ENCODE measurements at places on chromosomes 16 and 17. TPM values are rescaled to one million over a fixed set of nuclear protein-coding genes. Genes with fewer than 3 reads are reported as not detected.
A peak's percentile ranks its signal among the peaks of the same experiment; 100 is the strongest.

DNA sequence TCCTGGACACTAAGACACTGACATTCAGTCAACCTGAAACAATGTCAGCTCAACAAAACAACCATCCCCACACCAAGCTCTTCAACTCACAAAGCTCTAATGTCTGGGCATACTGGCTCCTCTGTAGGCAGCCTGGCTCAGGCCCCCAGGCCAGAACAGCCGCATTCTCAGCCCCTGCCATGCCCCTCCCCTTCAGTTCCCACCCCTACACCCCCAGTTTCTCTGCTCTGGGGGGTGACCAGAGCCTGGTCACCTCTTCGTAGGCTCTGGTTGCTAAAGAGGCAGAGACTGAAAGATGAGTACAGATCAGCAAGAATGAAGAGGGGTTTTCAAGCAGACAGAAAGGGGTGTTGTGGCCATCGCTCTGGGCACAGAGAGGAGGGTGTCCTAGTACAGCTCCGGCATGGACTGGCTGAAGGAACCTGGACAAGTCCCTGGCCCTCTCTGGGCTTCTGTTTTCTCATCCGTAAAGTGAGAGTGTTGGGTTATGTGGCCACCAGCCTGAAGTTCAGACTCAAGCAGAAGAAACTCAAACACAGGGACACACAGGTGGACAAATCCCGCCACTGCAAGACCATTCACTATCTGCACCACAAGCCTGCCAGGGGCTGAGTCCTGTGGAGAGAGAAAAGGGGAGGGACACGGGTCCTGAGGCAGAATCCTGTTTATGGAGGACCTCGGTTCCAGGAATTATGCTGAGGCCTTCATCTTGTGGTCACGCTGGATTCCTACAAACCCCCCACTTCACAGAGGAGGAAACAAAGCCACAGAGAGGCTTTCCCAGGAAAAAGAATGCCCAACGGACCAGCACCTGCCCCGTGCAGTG lies 987 bp upstream of the SLC4A1 start:
- no peaks in the 10 kb centered on the region for H3K36me3 ChIP-seq
- no peak for DNase-seq
- H3K4me3 ChIP-seq = no peak overlapping the region
- H3K4me1 ChIP-seq = no peaks in the 10 kb centered on the region
- no peaks in the 10 kb centered on the region for H3K27me3 ChIP-seq

GRCh38 chr16:54125751-54126655 lies 160.6 kb downstream of the IRX3 start:
- H3K27me3 ChIP-seq = no peaks in the 10 kb centered on the region
- H3K4me1 ChIP-seq = no peaks in the 10 kb centered on the region
- no peaks in the 10 kb centered on the region for H3K36me3 ChIP-seq

DNA sequence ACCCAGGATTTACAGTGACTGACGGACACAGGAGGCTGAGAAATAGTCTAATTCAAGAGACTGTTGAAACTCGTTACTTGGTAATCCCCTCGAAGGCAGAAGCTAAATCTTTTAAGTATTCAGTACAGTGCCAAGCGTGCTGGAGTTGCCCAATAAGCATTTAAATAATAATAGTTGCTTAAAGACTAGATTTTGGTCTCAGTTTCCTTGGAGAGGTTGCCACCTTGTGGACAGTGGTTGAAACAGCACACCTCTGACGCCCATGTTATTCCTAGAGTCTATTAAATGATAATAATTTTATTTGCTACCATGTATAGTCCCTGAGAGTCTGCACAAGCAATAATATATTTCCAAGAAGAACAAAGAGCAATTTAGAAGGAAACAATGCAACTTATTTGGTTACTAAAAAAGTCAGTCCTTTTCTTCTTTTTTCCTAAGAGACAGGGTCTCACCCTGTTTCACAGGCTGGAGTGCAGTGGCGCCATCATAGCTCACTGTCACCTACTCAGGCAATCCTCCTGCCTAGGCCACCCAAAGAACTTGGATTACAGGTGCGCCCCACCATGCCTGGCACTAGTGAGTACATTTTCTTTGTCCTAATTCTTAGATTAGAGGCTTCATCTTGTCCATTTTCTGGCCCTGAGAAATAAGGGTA lies 138.0 kb upstream of the NUDT7 start:
- H3K27me3 ChIP-seq = no peaks in the 10 kb centered on the region
- no peaks in the 10 kb centered on the region for H3K36me3 ChIP-seq
- H3K4me3 ChIP-seq = no peak overlapping the region
- DNase-seq = peak; percentile 69
- no peaks in the 10 kb centered on the region for H3K4me1 ChIP-seq

Gene CHD9NB
- 26.2 TPM for total RNA-seq

Gene PRKCB
- 17.8 TPM for total RNA-seq

GRCh38 chr17:18033442-18034099 lies 5.4 kb downstream of the ATPAF2 start:
- H3K36me3 ChIP-seq = no peaks in the 10 kb centered on the region
- H3K4me1 ChIP-seq = peaks cover 12% of the 10 kb centered on the region
- no peak overlapping the region for H3K4me3 ChIP-seq
- no peak for DNase-seq
- H3K27ac ChIP-seq = no peak overlapping the region

DNA sequence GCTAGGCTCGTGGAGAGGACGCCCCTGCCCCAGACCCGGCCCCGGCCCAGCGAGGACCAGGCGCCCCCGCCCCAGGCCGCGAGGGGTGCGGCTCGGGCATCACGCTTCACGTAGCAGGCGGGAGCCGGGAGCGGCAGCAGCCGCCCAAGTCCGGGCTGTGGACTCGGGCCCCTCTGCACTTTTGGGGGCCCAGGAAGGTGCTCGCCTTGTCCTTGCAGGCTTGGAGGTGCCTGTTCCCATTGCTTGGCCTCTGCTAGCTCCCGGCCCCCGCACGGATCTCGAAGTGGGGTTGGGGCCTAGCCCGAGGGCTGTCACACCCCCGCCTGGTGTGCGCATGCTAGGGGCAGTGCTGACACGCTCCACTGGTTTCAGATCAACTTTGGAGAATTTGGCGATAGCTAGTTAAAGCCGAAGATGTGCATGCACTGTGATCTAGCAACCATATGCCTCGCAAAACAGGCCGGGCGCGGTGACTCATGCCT lies 55.7 kb downstream of the WSB1 start:
- no peak overlapping the region for H3K4me3 ChIP-seq
- H3K36me3 ChIP-seq = no peaks in the 10 kb centered on the region
- H3K4me1 ChIP-seq = no peaks in the 10 kb centered on the region
- no peaks in the 10 kb centered on the region for H3K27me3 ChIP-seq
- peak overlapping the region; percentile 80 for H3K27ac ChIP-seq

Gene ITGAD
- total RNA-seq = 0.13 TPM

- no peak overlapping the region for H3K4me3 ChIP-seq
- no peak overlapping the region for H3K27ac ChIP-seq
These were observed 1.8 kb upstream of the JMJD8 start for GRCh38 chr16:685967-686366.

GRCh38 chr16:85236818-85237150 lies 124.5 kb upstream of the CIBAR2 start:
- no peaks in the 10 kb centered on the region for H3K36me3 ChIP-seq
- no peak overlapping the region for H3K27ac ChIP-seq
- peaks cover 2% of the 10 kb centered on the region for H3K4me1 ChIP-seq
- H3K4me3 ChIP-seq = no peak overlapping the region
- DNase-seq = no peak

DNA sequence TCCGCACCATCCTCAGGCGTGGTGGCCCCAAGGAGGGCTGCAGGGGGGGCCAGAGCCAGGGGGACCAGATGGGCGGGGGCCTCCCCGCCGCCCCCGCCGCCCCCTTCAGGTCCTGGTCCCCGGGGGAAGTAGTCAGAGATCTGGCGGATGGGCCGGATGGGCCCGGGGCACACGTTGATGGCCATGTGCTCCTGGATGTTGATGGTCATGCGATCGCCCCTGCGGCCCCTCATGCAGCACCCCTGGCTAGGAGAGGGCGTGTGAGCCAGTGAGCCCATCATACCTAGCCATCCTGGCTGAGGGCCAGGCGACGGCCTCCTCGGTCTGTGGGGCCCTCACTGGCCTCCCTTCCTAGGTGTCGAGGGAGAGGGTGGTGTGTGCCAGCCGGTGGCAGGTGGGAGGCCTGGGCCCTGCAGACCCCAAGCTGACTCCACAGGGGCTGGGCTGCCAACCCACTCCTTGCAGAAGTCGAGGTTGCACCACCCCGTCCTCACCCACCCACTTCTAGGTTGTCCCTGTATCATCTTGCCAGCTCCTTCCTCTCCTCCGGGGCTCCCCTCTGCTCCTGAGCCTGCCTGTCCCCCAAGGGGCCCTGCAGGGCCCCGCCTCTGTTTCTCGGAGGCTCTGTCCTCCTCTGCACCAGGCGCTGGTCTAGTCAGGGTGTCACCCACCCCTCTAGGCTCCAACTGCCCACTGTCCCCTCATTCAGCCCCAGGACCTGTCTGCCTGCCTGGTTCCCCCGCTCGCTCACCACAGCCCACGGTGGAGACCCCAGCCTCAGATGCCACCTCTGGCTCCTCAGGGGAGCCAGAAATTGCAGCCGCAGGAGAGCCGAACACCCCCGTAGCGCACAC lies 610 bp downstream of the DOC2A start:
- H3K4me3 ChIP-seq = no peak overlapping the region
- DNase-seq = no peak
- no peaks in the 10 kb centered on the region for H3K36me3 ChIP-seq
- no peak overlapping the region for H3K27ac ChIP-seq
- H3K27me3 ChIP-seq = no peaks in the 10 kb centered on the region

Gene CMTM4
- 82.2 TPM for total RNA-seq

DNA sequence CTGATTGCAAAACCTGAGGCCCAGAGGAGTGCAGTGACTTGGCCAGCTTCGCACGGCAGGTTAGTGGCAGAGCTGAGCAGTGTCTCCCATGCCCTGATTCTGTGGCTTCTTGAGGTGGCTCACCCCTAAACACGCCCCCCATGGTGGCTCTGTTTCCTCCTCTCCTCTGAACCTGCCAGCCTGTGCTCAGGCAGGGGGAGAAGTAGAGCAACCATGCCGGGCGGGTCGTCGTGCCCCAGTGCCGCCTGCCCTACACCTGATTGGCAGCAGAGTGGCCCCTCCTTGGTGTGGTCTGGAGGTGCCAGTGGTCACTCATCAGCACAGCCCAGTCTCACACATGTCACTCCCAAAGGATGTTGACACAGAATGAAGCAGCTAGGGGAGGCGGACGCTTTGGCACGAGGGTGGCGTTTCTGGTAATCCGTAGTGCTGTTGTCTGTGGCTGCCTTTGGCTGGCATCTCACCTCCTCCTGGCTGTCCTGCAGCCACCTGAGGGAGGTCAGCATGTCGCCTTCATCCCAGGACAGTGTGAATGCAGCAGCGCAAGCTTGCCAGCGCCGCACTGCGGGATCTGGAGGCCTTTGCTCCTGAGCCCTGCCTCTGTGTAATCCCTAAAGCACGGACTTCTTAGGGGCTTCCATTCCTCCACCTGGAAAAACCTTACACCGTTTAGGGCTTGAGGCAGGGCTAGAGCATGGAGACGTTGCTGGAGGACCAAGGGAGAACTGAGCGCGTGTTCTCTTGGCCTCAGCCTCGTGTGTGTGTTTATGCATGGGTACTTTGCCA lies 294.7 kb downstream of the SEC14L1 start:
- no peaks in the 10 kb centered on the region for H3K27me3 ChIP-seq
- H3K27ac ChIP-seq = no peak overlapping the region
- H3K36me3 ChIP-seq = peaks cover 19% of the 10 kb centered on the region
- H3K4me1 ChIP-seq = peaks cover 59% of the 10 kb centered on the region
- H3K4me3 ChIP-seq = peak overlapping the region; percentile 26
- DNase-seq = no peak

Gene COIL
- total RNA-seq = 14.2 TPM

Gene GPRC5C
- 358 TPM for total RNA-seq

- no peak overlapping the region for H3K27ac ChIP-seq
- H3K36me3 ChIP-seq = no peaks in the 10 kb centered on the region
- H3K27me3 ChIP-seq = no peaks in the 10 kb centered on the region
- peak overlapping the region; percentile 95 for H3K4me3 ChIP-seq
- no peak for DNase-seq
- no peaks in the 10 kb centered on the region for H3K4me1 ChIP-seq
These were observed 382.2 kb downstream of the ZFHX3 start for GRCh38 chr16:72665701-72666100.

All from kidney (tissue), 22 donors.